ENCODE measurements at places on chromosomes 2 and 18.

- no peak for DNase-seq
Observed at GRCh38 chr18:11751341-11752115, 62.5 kb downstream of the GNAL start.

DNA sequence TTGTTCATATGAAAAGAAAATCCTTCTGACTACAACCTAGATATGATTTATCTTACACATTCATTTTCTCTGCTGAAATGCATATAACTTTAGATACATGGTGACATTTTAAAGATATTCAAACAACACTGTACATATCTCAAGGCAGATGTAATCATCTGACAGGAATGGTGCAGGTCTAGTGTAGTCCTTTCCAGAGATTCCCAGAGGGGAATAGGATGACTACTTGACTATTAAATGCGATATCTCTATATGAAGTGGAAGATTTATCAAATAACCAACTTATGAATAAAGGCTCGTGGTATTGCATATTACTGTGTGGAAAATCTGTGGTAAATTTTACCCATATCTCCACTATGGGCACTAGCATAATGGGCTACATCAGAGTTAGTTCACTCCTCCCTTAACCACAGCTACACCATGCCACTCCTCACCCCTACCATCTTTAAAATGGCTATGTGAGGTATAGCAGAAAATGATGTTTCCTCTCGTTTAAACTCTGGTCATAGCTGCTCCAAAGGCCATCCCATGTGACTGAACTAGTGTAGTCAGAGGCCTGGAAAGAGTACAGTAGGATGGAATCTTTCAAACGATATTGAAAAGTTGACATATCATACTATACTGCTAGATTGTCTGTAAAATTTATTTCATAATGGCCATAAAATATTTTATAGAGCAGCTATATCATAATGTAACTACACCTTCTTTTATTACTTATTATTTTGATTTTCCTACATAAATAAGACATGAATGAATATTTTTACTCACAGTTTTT is 9.1 kb upstream of the ITPRID2 start:
- no peak for DNase-seq

DNA sequence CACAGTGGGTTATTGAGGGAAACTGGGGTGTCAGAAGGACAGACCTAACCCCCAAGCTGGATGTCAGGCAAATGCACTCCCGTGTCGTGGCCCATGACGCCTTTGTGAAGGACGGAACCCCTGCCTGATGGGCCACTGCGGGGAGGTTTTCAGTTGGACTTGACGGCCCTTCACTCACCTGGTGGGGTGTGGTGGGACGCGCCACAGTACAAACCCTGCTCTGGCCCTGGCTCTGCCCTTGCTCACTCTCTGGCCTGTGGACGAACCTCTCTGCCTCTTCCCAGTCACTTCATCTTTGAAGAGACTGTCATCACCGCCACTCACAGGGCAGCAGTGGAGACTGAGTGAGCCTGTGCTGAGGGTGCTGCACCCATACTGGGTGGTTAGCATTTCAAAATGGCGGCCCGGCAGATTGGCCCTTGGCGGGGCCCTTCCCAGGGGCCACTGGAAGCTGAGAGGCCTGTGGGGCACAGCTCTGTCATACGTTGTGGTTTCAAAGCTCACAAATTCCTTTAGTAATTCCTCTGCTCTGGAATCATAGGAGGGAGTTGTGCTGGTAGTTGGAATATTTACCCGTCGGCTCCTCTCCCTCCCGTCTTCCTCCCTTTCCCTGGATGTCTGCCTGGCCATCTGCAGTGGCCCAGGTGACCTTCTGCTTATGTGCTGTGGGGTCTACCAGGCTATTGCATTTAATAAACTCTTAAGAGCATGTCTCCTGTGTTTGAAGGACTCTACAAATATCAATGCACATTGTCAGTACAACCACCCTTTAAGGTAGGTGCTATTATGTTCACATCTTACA is 200.6 kb downstream of the CTIF start:
- DNase-seq, result no peak

DNA sequence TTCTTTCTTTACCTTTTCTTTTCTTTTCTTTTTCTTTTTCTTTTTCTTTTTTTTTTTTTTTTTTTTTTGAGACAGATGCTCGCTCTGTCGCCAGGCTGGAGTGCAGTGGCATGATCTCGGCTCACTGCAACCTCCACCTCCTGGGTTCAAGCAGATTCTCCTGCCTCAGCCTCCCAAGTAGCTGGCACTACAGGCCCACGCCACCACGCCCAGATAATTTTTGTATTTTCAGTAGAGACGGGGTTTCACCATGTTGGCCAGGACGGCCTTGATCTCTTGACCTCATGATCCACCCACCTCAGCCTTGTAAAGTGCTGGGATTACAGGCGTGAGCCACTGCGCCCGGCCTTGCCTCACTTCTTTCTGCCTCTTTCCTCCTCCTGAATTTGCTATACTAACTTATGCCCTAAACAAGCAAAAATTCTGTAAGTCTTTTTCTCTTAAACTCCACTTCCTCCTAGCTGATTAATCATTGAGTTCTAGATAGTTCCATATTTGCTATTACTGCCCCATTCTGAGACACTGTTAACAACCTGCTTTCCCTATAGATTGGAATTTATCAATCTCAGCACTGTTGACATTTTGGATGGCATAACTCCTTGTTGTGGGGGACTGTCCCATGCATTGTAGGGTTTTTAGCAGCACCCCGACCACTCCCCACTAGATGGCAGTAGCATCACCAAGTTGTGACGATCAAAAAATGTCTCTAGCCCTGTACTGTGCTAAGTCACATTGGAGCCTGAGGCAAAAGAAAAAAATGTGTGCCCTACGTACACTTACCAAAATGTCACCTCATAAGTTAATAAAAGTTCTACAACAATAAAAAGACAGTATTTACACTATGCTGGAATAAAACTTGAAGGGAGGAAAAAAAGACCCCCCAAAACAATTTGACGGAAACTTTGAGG is 16.4 kb upstream of the THADA start:
- DNase-seq, result peak; percentile 45

DNA sequence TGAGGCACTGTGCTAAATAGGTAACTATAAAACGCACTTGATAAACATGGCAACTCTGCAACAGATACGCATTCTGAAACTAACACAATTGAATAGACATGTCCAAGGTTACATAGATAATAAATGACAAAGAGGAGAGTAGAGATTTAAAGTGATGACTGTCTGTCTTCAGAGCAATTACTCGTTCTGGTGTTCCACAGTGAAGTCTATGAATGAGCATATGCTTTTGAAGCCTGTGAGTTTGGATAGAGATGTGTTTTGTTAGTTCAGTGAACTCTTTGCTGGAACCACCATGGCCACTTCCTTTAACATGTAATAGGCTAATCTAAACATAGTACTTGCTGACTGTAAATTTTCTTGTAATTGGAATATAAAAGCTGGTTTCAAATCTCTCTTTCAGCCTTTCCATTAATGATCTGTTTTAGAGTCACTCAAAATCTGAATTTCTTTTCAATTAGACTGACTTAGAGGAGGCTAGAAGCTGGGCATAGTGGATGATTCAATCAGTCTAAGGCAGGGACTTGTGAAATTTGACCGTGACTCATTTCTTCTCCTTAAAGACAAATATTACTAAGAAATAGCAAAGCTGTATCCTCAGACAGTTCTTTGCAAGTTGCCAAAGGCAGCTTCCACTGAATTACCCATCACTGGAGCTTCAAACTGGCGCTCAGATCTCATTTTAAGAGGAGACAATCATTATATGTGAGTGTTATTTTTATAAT is 1130.1 kb upstream of the CELF4 start:
- no peak for DNase-seq

DNA sequence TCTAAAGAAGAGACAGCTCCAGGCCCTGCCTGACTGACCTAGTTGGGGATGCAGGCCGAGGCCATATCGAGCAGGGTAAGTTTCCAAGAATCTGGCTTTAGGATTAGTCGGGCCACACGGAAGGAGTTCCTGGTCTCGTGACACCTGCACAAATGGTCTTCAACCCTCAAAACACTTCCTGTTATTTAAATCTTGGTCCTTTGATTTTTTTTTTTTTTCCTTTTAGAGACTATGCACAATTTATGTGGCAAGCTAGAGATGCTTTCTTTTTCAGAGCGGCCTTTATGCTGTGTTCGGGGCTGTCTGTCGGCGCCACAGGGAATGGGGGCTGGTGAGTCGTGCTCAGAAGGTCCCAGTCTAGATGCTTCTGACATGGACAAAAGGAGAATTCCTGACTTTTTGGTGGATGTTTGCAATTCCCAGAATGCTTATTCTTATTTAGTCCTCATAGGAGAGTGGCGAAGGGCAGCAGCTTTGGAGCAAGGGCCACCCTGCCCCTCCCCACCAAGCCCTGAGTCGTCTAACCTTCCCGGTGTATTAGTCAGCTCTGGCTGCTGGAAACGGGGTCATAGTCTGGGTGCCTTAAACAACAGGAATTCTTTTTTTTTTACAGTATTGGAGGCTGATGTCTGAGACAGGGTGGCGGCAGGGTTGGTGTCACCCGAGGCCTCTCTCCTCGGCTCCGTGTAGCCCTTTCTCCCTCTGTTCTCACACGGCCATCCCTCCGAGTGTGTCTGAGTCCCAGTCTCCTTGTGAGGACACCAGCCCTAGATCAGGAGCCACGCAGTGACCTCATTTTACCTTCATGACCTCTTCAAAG is 27.4 kb downstream of the HPCAL1 start:
- DNase-seq, result no peak

DNA sequence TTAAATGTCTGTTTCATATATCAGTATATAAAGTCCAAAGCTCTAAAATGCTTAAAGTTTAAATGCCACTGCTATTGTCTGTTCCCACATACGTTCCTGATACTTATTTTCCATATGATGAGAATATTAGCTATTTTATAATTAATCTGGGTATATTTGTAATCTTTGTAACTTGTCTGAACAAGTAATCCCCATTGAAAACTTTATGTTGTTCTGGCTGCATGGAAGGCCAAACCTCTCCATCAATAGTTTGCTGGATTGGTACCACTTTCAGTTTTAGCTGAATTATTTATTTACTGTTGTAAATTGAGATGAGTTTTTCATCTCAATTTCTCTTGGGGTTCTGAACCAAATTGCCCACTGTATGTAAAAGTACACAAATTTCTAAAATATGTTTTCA is 1.5 kb downstream of the MBD5 start:
- no peak for DNase-seq

- DNase-seq, result no peak
Observed at GRCh38 chr2:234423884-234424283, 73.0 kb downstream of the ARL4C start.

DNA sequence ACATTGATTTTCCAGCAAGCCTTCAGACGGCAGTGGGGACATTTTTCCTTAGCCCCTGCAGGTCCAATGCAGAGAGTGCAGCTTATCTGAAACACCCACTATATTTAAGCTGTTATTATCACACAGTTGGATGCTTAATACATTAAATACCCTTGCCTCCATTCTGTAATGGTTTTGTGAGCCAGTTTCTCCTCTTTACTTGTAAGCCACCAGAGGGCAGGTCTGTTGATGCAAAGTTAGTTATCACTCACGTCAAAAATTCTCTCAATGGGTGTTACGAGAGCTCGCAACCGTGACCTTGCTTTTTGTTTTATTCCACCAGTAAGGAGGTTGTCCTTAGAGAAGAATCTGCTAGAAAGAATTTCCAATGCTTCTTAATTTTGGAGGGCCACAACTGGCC is 189.8 kb downstream of the INSIG2 start:
- no peak for DNase-seq

DNA sequence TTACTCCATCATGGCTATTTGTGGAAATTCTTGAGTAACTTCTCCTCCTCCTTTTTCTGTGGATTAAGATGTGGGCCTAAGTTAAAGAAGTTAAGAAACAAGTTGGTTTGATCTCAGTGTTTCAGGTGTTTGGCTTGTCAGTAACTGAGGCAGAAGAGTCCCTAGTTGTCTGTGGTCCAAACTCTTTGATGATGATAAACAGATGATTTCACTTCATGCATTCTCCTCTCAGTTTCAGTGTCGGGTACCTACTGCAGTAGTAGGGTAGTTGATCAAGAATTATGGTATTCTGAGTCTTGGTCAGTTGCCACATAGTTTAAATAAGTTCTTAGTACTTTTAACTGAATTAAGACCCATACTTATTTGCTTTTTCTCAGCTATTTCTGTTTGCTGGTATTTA is 85.6 kb downstream of the NCOA1 start:
- no peak for DNase-seq

GRCh38 chr2:19871836-19872235 is 29.9 kb downstream of the TTC32 start:
- DNase-seq, result no peak

Measured in germinal center (tissue), 1 donor.